Transverse colon (tissue), 4 donors: ENCODE measurements at places on chromosomes 5 and 9. TPM values are rescaled to one million over a fixed set of nuclear protein-coding genes. Genes with fewer than 3 reads are reported as not detected.

The OR13C9 gene
- not detected for total RNA-seq

The GARNL3 gene
- 13.2 TPM for total RNA-seq

The ECSCR gene
- not detected for total RNA-seq

The CCL19 gene
- total RNA-seq: not detected

The PCDHB6 gene
- 0.14 TPM for total RNA-seq

The EHMT1 gene
- total RNA-seq: 99.2 TPM

The BTNL9 gene
- total RNA-seq: 2.5 TPM

The ACTBL2 gene
- total RNA-seq: not detected

The RNF183 gene
- not detected for total RNA-seq

DNA sequence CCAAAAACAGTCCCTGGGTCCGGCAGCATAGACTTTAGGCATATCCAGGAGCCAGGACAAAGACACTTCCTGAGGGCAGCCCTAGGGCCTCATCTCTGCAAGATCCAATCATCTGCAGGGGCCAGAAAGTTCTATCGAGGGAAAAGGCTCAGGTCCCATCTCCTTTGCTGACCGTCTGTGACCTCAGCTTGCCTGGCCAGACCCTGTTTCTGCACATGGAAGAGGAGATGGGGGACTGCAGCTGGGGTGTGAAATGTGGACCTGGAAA, 51.0 kb upstream of the FCN1 start:
- no peak for DNase-seq

GRCh38 chr5:73446631-73447529, 1.7 kb downstream of the FOXD1 start:
- DNase-seq: no peak

- no peak for DNase-seq
Observed at GRCh38 chr9:92769990-92770359, 5.3 kb upstream of the BICD2 start.

- no peak for DNase-seq
Observed at GRCh38 chr5:62569470-62569869, 9.1 kb upstream of the LRRC70 start.

DNA sequence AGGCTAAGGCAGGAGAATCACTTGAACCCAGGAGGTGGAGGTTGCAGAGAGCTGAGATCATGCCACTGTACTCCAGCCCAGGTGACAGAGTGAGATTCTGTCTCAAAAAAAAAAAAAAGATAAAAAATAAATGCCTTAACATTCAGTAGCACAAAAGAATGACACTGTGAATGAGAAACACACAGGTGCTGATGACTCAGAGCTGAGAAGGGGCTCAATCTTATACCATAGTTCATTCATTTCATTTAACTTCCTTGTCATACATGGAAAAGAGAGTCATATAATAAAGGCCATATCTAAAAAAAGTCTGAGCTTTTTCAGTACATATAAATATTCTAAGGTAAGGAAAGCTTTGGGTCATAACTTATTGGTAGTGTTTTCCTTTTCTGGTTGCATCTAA, 40.6 kb downstream of the WWC1 start:
- no peak for DNase-seq

GRCh38 chr9:128494108-128494745, 10.3 kb upstream of the GLE1 start:
- peak; percentile 58 for DNase-seq

GRCh38 chr5:163574472-163575440, 69.3 kb downstream of the MAT2B start:
- no peak for DNase-seq

- DNase-seq: no peak
Observed at GRCh38 chr5:115351356-115352195, 55.1 kb upstream of the CCDC112 start.

DNA sequence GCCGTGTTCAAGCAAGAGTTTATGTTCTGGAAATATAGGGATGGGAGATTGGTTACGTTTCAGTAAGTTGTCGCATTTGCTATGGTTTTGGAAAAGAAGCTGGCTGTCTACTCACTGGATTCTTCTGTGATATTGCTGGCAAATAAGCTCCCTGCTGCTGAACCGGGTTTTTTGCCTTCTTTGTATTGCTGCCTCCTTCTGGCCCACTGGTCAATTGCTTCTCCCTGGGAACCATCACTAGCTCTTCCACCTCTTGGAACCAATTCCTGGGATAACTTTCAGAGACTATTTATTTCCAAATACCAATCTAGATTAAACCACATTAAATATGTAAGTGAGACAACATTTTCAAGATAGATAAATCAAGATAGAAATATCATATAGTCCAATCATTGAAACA, 43.0 kb downstream of the NUDT12 start:
- no peak for DNase-seq

GRCh38 chr5:17120209-17120608, 97.2 kb upstream of the BASP1 start:
- DNase-seq: no peak

DNA sequence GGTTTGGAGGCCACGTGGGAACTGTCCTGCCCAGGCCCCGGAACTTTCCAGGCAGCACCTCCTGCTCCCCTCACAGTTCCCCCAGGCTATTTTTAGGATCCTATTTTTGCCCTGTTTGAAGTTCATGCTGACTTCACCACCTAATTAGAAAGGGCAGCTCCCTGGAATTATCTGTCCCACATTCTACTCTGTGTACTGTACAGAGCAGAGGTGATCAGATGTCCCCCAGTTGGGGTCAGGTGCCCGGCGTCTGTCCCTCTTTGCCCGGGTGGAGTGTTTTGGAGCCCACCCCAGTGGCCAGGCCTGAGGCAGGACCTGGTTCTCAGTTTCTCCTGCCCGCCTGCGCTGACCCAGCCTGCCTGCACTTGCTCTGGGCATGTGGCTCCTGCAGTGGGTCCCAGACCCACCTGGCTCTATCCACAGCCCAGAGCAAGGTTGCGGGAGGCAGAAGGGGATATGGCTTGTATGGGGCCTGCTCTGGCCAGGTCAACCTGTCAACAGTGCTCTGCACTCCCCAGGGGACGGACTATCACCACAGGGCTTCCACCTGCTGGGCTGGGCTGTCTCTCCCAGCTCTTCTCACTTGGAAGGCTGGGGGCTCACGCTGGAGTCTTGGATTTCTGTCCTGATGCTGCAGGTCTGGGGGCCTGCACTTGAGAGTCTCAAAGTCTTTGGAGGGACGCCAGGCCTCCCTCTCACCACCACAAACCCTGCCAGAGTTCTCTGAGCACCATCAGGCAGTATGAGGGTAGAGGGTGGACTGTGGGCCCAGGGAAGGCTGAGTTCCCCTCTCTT, 268.3 kb downstream of the GADD45G start:
- no peak for DNase-seq

DNA sequence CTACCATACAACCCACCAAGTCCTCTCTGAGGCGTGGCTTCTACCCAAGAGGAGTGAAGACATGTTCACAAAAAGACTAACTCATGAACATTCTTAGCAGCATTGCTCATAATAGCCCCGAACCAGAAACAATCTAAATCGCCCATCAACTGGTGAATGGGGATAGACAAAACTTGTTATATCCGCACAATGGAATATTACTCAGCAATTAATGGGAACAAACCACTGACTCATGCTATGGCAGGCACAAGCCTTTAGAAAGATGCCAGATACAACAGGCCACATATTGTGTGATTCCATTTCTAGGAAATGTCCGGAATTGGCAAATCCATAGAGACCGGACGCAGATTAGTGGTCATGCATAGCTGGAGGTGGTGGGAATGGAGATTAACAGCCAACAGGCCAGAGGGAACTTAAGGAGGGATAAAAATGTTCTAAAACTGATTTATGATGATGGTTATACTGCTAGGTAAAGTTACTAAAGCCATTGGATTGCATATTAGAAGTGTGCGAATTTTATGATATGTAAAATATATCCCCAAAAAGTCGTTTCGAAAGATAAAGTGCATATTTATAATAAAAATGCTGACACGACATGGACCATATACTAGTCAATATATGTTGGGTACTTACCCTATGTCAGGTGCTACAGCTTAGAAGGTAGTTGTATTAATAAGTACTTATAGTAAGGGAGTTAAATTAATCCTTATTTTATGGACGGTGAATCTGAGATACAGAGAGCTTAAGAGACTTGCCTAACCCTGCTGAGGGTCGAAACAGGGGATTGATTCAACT, 55.4 kb downstream of the LHX2 start:
- no peak for DNase-seq

DNA sequence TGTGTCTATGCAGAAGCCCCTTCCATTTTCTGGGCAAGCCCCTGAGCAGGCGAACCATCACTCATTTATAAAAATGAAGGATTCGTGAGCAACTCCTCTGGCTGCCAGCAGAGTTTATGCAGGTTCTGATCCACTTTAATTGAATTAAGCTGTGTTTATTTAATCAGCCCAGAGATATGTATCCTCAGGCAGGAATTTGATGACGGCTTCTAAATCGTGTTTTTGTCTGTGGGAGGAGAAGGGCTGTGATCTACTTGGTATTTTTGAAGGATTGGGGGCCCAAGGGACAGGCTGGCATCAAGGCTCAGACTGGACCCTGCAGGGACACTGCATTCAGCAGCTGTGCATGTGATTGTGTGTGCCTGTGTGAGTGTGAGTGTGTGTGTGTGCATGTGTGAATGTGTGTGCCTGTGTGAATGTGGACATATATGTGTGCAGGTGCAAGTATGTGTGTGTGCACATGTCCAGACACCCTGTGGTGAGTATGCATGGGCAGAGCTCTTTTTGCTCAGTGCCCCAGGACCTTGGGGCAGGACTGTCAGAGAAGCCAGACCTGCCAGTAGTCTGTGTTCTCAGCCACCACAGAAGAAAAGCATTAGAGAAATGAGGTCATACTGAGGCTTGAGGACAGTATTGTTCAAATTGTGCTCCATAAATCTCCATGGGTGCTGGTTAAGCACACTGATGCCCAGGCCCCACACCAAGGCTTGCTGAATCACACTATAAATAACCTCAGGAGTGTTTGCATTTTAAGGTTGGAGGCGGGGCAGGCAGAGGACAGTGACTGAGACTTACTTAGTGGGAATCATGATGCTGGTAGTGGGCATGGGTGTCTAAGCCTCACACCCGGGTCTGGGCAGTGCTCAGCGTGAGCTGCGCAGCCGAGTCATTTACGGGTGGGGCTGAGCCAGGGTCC, 164.0 kb downstream of the CARTPT start:
- DNase-seq: no peak

- DNase-seq: no peak
Observed at GRCh38 chr5:90477073-90477472, 2.4 kb downstream of the POLR3G start.

- no peak for DNase-seq
Observed at GRCh38 chr5:43106290-43106638, 14.4 kb upstream of the ZNF131 start.

DNA sequence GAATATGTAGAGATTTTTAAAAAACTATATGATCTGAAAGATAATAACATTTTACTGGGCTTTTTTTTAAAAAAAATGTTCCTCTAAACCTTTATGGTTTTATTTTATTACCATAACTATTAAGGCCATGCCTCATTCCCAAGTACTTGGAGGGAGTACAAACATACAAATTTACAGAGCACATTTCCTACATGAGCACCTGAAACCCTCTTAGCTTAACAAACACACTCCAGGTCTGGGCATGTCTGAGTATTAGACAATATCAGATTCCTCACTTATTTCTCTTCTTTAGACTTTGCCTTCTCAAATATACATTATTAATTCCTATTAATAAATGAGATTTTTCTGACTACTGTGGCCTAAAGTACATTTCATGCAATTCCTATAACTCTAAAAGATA, 319.2 kb downstream of the SLCO4C1 start:
- no peak for DNase-seq

DNA sequence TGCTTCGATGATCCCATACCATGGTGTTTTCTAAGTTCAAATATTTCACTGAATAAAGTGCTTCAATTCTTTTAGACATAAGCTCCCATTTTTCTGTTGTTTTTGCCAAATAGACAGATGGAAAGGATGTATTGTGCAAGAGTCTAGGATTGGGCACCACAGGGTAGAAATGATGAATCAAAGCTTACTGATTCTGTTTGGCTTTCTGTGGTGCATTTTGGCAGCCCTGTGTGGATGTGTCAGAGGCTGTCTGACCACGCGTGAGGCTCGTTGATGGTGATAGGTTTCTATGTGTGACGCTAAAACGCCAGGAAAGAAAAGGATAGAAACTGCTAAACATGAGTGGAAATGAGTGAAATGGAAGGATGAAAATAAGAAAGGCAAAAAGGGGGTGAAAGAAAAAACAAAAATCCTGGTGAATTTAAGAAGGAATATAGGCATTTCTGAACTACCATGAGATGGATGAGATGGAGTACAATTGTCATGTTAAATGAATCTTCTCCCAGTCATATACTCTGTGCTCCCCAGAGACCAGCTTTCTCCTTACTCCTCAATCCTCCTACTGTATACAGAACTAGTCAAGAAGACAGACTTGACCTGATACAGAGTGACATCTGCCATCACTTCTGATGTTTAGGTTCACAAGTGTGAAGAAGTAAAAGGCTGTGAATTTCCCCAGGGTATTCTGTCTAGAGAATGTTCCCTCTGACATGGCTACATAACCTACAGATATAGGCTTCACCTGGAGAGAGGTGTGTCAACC, 54.4 kb downstream of the ANKH start:
- DNase-seq: no peak

DNA sequence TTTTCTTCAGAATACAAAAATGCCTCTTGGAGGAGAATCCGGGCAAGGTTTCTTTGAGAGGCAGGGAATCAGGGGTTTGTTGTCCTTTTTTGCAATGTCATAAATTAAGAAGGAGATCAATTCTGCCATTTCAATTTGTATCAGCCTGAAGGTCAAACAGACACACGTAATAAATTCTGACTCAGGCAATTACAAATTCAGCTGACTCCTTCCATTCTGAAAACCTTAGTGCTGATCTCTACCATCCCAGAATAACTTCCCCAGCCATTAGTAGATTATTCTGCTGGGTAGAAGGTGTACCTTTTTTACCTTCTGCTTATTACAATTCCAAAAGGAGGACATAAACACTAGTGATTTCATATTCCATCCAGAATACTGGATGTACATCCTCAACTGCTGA, 516.6 kb downstream of the AGTPBP1 start:
- no peak for DNase-seq

GRCh38 chr9:24487946-24488345, 57.8 kb downstream of the IZUMO3 start:
- DNase-seq: no peak

DNA sequence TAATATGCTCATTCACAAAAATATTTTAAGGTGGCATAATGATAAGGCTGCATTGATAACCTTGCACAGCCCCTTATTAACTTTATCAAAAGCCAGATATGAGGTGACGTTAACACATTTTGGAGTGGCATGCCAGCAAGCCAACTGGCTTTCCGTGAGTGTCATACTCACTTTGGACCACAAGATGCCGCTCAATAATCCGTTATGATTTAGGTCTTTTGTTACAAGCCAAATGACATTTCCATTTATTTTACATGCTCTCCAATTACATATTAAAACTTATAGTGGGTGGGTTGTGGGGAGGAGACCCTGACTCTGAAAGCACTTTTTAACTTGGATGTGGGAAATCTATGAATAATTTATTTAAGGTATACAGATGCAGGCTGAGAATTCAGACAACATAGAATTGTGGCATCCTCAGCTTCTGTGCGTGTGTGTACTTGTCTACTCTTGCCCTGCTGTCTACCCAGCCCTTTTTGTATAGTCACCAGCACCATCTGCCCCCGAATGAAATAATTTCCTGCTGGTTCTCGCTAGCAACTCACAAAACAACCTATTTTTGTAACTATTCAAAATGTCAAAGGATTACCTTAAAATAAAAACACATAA, 305.1 kb downstream of the PSAT1 start:
- no peak for DNase-seq
